ENCODE measurements at places on chromosomes 2 and 18.

DNA sequence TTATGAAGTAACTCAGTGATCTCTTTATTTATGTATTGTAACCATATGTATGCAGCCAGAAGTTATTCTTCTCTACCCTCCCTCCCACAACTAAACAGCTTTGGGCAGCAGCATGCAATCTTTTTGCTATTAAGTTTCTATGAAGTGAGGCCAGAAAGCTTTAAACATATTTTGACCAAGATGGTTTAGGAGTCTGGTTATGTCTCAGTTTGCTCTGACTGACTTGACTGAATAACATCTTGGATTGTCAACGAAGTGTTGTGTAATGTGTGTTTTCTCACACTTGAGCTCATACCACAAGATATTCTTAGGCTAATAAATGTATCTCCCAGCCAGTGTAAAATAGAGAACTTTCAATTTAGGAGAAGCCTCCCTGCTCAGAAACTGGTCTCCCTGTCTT is 104.3 kb downstream of the TTC27 start:
- no peak for DNase-seq

- DNase-seq: peak; percentile 15
These were observed 8.6 kb upstream of the IL36A start for GRCh38 chr2:112996635-112997034.

- no peak for DNase-seq
These were observed 30.5 kb upstream of the TWIST2 start for GRCh38 chr2:238817382-238817781.

DNA sequence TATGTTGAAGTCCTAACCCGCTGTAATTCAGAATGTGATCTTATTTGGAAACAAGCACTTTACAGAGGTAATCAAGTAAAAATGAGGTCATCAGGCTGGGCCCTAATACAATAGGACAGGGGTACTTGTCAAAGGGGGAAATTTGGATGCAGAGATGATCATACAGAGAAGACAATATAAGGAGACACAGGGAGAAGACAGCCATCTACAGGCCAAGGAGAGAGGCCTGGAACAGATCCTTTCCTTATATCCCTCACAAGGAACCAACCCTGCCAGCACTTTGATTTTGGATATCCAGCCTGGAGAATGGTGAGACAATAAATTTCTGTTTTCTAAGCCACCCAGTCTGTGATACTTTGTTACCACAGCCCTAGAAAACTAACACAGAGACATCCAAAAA is 104.3 kb downstream of the METTL4 start:
- DNase-seq: no peak

DNA sequence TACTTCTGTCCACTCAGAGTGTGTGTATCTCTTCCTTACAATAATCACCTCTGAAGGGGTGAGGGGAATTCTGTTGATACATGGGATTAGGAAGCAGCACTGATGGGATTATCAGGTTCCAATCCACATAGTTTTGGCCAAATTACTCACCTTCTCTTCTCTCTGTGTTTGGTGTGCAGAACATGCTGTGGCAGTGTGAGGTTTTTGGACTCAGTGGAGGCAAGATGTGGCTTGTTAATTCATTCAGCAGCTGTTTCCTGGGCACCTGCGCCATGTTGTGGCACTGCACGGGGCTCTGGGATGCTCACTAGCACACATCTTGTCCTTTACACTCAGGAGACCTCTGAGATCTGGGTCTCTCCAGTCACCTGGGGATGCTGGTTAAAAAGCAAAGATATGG is 350.3 kb upstream of the HS6ST1 start:
- DNase-seq: no peak

GRCh38 chr2:3563521-3563976 is 5.4 kb upstream of the RNASEH1 start:
- DNase-seq: no peak
